ENCODE measurements at places on chromosomes 13 and 19.
A peak's percentile ranks its signal among the peaks of the same experiment; 100 is the strongest.

GRCh38 chr19:18775586-18776287 is 15.4 kb downstream of the COMP start:
- DNase-seq, result no peak

DNA sequence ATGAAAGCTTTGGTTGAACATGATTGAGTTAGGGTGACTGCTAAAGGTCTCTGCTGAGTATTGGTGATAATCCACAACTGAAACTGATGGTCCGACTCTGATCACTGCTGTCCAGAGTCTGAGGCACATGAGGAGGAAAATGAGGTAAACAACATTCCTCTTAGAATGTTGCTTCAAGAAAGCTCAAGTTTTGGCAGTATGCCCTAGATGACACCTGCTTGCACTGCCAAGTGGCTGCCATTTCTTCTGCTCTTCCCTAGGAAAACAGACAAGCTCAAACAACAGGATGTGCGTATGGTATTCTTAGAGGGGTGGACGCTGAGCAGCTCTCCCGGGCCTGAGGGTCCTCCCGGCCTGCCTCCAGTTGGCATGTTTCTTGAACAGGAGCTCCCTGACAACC is 15.2 kb upstream of the MTIF3 start:
- no peak for DNase-seq

DNA sequence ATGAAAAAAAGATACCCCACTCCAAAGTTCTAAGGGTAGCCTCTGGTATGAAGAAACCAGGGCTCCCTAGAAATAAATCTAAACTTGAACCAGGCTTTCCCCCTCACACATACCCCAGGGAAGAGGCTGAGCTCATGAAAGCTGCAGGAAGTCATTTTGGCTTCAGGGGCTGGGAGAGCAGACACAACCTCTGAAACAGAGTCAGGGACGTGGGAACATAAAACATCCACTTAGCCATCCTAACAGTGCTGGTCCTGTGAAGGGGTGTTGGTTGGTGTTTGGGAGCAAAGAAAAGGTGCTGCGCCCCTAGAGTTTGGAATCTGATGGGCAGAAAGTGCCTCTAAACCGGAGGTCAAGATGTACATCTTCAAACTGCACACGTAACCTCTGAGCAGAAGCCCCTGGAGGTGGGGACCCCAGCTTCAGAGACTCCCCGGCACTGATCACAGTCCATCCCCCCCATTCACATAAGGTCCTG is 15.8 kb downstream of the RAB3D start:
- no peak for DNase-seq

GRCh38 chr13:46478651-46479050 is 74.3 kb upstream of the LRCH1 start:
- no peak for DNase-seq

DNA sequence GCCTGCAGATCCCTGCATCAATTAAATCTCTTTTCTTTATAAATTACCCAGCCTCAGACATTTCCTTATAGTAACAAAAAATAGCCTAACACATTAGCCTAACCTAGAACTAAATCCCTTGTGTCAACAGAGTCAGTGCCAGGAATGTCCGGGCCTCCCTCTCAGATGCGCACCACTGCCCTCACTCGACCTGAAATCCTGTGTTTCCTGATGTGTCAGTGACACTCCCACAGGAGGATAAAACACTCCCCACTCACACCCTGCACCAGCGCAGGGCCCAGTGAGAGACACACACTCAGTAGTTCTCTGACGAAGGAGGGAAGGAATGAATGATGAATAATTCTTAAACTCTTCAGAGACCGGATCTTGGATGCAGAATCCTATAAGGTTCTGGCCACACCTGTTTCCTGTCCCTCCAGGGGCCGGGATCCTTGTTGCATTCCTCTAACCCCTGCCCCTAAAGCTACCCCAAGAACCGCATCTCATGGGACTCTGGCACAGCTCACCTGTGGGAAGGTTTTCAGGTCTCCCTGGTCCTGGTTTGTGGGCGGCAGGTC is 3.1 kb downstream of the CEACAM3 start:
- DNase-seq, result no peak

GRCh38 chr13:56659041-56659471 is 481.7 kb upstream of the PRR20A start:
- DNase-seq, result no peak

GRCh38 chr13:40148742-40149141 is 493.3 kb downstream of the COG6 start:
- DNase-seq, result no peak

GRCh38 chr13:52868190-52868589 is 19.8 kb upstream of the PCDH8 start:
- DNase-seq, result no peak

DNA sequence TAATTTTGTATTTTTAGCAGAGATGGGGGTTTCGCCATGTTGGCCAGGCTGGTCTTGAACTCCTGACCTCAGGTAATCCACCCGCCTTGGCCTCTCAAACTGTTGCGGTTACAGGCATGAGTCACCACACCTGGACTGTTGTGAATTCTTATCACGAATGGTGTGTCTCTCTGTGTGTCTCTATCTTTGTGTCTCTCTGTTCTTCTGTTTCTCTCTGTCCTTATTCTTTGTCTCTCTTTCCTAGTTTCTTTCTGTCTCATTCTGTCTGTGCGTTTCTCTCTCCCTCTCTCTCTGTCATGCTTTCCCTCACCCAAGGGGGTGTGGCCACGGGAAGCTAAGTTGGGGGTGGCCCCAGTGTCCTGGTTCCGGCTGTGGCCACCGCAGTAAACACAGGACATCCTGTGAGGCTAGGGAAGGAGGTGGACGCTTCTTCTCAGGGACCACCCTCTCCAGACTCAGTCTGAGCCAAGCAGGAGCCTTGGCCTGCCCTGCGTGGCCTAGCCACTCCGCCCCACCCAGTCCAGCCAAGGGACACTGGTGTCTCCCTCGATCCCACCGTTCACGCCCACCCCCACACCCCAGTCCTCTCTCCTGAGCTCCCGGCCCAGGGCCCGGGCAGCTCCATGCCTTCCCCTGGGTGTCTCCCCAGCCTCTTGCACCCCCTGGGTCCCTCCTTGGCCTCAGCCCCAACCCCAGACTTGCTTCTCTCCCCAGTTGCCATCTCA is 3.9 kb upstream of the PRX start:
- no peak for DNase-seq

DNA sequence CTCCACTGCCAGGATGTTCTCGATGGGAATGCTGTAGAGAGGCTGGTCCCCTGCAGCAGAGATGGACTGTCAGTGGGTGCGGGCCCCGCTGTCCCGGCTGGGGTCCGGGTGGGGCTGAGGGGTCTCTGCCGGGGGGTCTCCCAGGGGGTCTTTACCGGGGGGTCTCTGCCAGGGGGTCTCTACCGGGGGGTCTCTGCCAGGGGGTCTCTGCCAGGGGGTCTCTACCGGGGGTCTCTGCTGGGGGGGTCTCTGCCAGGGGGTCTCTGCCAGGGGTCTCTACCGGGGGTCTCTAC is 25.7 kb upstream of the C13orf46 start:
- DNase-seq, result no peak

DNA sequence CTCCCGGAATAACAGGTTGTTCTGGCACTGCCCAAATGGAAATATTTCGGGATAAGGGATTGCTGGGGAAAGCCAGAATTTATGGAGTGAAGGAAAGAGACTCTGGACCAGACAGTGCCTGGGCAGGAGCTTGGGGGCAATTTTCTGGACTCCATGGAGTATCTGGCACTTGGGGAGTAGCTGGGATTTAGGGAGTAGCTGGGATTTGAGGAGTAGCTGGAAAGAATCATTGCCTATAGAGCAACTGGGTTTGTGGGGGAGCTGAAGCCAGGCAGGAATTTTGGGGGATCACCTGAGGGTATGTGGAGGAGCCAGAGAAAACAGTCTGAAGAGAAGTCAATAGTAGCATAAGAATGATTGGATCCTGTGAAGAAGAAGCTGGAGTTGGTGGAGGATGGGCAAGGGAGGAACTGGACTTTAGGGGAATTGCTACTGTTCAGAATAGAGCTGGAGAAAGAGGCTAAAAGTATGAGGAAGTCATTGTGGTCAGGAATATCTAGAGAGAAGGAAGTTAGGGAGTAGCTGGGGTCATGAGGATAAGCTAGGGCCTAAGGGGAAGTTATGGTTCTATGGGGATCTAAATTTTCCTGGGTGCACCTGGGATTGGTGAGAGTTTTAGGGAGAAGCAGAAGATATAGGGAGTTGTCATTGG is 14.8 kb downstream of the FSD1 start:
- DNase-seq, result no peak

DNA sequence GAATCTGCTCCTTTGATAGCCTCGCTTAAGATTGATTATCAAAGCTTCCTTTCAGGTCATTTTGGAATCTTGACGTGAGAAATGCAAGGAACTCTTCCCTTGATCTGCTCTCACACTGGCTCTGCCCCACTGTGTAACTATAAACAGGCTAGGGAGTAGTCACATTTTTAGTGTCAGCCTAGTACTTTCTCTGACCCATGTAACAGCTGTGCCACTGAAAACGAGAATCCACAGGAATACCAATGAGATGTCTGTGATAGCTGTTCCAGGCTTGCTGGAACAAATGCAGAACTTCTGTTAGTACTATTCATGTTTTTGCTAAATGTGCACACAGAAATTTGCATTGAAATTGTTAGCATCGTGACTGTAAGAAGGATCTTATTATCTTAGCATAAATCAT is 221.3 kb downstream of the MYO16 start:
- DNase-seq, result no peak

- no peak for DNase-seq
Measured at GRCh38 chr13:39538816-39539790, 63.9 kb downstream of the LHFPL6 start.

DNA sequence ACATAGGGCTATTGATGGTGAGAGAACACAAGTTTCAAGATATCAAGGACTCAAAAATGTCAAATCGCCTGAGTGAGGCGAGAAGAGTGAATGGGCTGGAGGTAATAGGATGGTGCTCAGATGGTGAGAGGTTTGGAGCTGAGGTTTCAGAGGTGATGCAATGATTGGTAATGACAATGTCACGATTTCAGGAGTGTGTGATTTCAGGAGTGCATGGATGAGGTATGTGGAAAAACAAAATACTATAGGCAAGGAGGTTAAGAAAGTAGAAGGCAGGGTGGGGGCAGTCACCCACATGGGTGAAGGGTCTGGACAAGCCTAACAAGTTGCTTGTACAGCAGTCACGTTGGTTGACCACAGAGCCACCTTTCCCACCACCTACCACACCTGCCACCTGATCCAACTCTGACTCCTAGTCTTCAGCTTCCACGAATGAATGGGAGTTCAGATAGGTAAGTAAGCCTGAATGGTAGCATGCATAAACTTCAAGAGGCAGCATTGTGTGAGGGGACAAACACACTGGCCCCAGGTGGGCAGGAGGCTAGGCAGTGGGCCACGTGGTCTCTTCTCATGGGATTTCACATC is 71.5 kb downstream of the RUBCNL start:
- DNase-seq, result no peak

GRCh38 chr19:7928741-7929701 is 3.1 kb upstream of the CTXN1 start:
- peak; percentile 71 for DNase-seq

DNA sequence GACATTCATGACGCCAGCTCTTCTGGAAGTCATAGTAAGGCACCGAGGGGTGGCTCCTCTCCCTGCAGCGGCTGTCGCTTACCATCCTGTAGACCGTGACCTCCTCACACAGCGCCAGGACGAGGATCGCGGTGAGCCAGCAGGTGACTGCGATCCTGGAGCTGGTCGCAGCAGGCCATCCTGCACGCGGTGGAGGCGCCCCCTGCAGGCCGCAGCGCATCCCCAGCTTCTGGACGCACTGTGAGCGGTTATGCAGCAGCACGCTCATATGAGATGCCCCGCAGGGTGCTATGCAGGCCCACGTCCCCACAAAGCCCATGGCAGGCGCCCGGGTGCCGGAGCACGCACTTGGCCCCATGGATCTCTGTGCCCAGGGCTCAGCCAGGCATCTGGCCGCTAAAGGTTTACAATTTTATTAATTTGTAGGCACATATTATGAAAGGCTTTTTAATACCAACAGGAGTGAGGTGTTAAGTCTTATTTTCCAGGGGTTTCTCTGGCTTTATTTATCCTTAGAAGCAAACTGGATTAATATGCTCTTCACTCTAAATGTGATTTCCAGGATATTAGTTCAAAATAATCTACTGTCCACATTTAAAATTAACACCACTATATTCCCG is 35.6 kb upstream of the PSPC1 start:
- peak; percentile 8 for DNase-seq

GRCh38 chr13:31121379-31122140 is 40.1 kb downstream of the HSPH1 start:
- DNase-seq, result no peak

GRCh38 chr19:41426952-41427646 is at the start of gene B3GNT8:
TSS of gene B3GNT8 (minus strand) at chr19:41427374. CDS start at chr19:41426778, 596 bp downstream.
- DNase-seq, result peak; percentile 36

- no peak for DNase-seq
Measured at GRCh38 chr19:18322318-18322758, 538 bp downstream of the LSM4 start.

DNA sequence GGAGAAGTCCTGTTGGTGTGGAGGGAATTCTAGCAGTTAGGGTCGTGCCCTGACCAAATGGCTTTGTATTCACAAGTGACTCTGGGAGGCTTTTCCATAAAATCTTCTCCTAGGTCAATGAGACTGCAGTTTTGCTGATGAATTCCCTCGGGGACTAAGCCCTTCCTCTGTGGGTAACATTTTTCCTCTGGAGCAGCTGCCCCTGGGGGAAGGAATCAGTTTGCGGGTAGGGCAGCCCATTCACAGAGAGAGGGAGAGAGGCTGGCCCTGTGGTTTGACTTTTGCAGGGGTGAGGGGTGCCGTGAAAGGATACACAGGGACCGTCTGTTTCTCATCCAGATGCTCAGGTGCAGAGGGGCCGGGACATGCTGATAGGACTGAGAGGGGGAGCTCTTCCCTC is 67.3 kb downstream of the ERICH6B start:
- DNase-seq, result no peak

GRCh38 chr19:18475762-18476331 is 37.9 kb upstream of the ISYNA1 start:
- no peak for DNase-seq

GRCh38 chr19:41904118-41904870 is 21.3 kb downstream of the ARHGEF1 start:
- DNase-seq, result no peak

- no peak for DNase-seq
Measured at GRCh38 chr19:4441994-4442818, 15.4 kb downstream of the UBXN6 start.

DNA sequence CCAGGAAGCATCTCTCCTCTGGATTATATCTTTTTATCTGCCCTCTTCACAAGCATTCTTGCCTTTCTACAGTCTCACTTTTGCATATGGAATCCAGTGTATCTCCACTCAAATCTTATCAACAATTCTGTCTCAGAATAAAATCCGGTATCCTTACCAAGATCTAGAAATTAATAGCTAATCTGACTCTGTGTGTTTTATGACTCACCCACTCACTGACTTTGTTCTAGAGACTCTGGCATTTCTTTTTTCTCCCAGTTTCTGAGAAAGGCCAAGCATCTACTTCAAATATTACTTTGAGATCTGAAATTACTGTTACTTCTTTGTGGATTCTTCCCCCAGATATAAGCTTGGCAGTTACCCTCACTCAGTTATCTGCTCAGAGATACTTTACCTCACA is 913.5 kb upstream of the ATXN8OS start:
- DNase-seq, result no peak

Data from T-helper 9 cell (primary cell).